Type B pancreatic cell (in vitro differentiated cells): ENCODE measurements at places on chromosomes 2 and 18. TPM values are rescaled to one million over a fixed set of nuclear protein-coding genes. Genes with fewer than 3 reads are reported as not detected.

GRCh38 chr2:131567891-131568290 lies 40.2 kb downstream of the CCDC74A start:
- no peak for DNase-seq
- H3K27ac ChIP-seq, result no peak overlapping the region
- H3K4me1 ChIP-seq, result no peaks in the 10 kb centered on the region
- H3K27me3 ChIP-seq, result peaks cover 17% of the 10 kb centered on the region
- H3K4me3 ChIP-seq, result no peak overlapping the region

DNA sequence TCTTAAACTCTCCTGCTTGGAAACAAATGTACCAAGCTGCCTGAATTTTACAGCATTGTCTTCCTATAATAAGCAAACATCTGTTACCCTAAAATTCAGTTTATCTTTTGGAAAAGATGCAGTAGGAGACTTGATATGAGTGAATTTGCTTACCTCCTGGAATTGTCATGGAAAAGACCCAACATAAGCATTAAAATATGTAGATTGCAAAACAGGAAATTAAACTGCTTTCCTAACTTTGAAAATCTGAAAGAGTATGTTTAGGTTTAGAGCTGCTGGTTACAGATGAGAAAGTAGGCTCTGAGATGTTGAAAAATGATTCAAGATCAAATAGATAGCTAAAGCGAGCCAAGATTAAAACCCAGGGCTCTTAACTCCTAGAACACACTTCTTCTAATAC lies 316.5 kb downstream of the SOX11 start:
- no peak overlapping the region for H3K27ac ChIP-seq
- no peaks in the 10 kb centered on the region for H3K36me3 ChIP-seq
- peaks cover 37% of the 10 kb centered on the region for H3K4me1 ChIP-seq
- H3K27me3 ChIP-seq, result peaks cover 5% of the 10 kb centered on the region
- no peak for DNase-seq

GRCh38 chr18:61975526-61976326 lies 82.9 kb upstream of the RNF152 start:
- no peak for DNase-seq
- H3K4me1 ChIP-seq, result peaks cover 6% of the 10 kb centered on the region
- H3K4me3 ChIP-seq, result no peak overlapping the region
- H3K27me3 ChIP-seq, result no peaks in the 10 kb centered on the region

- no peak for DNase-seq
- H3K36me3 ChIP-seq, result no peaks in the 10 kb centered on the region
- H3K27ac ChIP-seq, result no peak overlapping the region
- no peaks in the 10 kb centered on the region for H3K27me3 ChIP-seq
Measured at GRCh38 chr2:35447821-35448220, 907.8 kb upstream of the CRIM1 start.

The VWC2L gene
- 0.17 and 0.31 TPM in 2 replicates for total RNA-seq

The UGT1A3 gene
- total RNA-seq, result 0.19 TPM in 1 of 2 replicates, not detected in the other
